ENCODE measurements at places on chromosomes 11 and 22.
A peak's percentile ranks its signal among the peaks of the same experiment; 100 is the strongest.

DNA sequence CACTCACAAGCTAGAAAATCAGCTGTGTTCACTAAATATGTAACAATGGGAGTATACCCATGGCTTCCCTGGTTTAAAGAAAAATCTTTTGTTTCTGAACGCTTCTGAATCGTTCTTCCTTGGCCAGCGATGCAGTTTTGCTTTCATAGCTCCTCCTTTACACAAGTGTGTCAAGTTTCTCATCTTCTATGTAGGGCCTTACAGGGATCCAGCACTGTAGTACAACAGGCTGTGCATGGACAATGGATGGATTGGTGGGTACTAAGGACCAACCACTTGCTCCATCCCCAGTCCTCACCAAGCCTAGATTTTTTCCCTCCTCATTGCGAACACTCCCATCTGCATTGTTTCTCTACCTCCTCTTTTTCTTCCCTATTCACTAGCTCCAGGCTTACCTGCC, 24.3 kb upstream of the POU2AF2 start:
- DNase-seq, result no peak

- peak; percentile 61 for DNase-seq
These were observed 32.1 kb upstream of the SLC5A12 start for GRCh38 chr11:26753723-26754504.

DNA sequence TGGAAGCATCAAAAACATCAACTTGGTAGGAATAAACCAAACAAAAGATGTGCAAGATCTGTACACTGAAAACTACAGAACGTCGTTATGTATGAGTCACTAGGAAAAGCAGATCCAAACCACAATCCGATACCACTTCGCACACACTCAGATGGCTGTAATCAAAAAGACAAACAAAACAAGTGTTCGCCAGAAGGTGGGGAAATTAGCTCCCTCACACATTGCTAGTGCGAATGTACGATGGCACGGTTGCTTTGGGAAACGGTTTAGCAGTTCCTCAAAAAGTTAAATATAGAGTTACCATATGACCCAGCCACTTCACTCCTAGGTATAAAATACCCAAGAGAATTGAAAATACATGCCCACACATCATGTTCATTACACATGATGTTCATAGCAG, 14.8 kb upstream of the CARD10 start:
- peak; percentile 30 for DNase-seq

GRCh38 chr22:47784367-47784983, 1022.0 kb downstream of the TBC1D22A start:
- no peak for DNase-seq

DNA sequence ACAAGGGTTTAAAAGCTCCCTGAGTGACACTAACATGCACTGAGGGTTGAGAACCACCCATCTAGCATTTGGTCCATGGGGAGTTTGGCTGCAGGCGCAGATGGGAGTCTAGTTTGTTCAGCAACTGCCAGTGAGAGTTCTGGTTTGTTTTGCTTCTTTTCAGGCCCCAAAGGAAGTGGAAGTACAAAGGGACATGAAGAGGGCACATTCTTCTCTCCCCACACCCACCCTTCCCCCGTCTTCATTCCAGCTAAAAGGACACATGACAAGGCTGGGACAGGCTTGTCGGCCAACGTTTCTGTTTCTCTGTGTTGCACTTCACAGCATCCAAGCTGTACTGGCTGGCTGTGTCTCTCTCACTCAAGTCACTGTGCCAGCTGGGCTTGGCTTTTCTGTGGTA, 8.2 kb upstream of the ENDOD1 start:
- no peak for DNase-seq

DNA sequence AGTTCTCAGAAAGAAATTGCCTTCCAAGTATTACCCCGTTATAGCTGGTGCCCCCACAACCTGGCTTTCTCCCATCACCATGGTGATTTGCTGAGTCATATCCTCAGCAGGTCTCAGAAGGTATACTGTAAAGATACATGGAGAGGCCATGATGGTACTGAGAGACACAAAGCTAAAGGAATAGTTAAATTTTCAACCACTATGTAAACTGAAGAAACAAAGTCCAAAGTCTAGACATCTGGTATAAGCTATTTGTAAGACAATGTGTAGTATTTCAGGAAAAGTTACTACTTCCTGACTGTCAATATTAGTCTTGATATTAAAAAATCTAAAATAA, 377.1 kb downstream of the DCDC1 start:
- DNase-seq, result no peak

GRCh38 chr11:109148669-109149068, 273.3 kb upstream of the C11orf87 start:
- peak; percentile 73 for DNase-seq
